ENCODE measurements at places on chromosomes 4 and X. TPM values are rescaled to one million over a fixed set of nuclear protein-coding genes. Genes with fewer than 3 reads are reported as not detected.

DNA sequence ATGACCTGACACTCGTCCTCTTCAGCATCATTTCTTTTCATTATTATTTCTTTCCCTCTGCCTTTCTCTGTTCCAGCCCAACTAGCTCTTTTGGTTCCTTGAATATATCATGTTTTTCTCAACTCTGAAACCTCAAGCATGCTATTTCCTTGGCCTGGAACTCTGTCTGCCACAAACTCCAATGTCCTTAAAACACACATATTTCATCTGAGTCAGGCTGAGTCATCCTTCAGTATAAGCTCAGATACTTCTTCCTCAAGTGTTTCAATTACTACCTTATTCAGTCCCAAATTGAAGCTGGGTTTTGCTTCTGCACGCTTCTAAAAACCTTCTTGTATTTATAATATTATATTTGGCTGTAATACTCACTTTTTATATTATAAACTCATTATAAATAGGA, 424.2 kb downstream of the PDGFC start:
- peak; percentile 61 for DNase-seq

DNA sequence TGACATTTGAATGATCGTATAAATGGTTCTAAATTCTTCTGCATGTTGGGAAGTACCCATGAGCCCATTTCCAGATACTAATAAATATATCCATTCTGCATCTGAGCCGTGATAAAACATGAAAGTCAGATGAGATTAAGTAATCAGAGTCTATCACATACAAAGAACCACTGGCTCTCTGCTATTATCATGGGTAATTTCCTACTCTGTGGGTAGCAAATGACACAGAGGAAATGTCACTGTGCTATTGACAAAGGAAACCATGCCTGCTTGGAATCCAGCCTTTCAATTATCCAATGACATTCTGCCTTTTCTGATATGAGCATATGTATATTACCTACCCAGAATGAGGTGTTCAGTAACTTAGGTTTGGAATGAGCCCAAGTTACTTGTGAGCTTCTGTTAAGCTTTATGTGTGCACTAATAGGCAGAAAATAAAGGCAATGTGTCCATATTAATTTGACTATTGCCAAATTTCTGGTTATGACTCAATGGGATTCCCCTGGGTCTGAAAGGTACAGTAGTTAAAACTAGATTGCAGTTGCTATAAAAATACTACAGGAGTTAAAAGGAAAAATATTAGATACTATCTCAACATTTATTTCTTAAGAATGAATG, 238.7 kb upstream of the KCNIP4 start:
- DNase-seq: no peak

Gene PPP2R2C
- total RNA-seq: not detected

Gene HELT
- not detected for total RNA-seq

Gene NUP54
- 56.6 TPM for total RNA-seq

- no peak for DNase-seq
Measured at GRCh38 chr4:183770906-183771305, 111.8 kb downstream of the TRAPPC11 start.

DNA sequence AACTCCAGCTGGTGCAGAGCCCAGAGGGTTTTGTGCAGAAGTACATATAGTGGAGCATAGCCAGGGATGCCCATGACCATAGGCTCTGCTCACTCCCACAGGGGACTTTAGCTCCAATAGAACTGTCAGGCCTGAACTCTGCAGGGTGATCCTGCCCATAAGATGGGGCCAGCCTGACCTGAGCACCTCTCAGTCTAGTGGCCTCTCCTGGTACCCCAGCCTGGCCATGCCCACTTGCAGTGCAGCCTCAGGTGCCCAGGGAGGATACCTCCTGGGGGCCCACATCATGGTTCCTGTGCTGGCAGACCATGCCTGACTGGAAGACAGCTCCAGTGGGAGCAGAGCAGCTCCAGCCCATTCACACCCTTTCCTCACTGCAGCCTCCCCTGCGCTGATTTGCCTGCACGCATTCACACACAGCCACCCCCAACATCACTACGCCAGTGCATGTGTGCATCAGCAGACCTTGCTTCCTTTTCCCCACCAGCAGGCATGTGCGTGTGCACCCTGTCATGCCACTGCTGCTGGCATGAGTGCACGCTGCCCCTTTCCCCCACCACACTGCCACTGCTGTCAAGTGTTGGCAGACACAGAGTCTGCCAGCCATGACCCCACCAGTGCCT, 53.0 kb upstream of the MMAA start:
- no peak for DNase-seq

GRCh38 chrX:101377547-101377946, 8.4 kb downstream of the BTK start:
- no peak for DNase-seq

GRCh38 chr4:176569301-176569700, 223.4 kb downstream of the VEGFC start:
- DNase-seq: no peak

DNA sequence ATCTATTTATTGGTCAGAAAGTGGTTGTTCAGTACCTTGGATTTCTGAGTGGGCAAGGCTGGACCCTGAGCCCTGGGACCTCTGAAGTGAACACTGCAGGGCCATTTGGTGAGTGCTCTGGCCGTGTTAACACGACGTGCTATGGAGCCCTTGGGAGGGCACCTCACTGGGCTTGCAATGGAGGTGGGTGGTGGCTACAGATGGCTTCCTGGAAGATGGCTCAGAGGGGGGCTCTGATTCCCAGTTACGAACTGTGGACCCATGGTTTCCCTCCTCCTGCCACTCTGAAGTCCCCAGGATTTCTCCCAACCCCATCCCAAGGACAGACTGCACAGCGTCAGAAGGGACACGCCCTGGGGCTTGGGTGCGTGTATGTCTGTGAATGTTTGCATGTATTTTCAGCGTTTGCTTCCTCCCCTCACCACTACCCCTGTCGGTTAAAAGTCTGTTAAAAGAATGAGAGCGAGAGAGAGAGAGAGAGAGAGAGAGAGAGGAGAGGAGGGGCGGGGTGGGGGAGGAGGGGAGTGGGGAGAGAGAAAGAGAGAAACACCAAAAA, 3.7 kb upstream of the RHOH start:
- DNase-seq: no peak

- no peak for DNase-seq
Measured at GRCh38 chr4:47942081-47942819, 27.9 kb upstream of the NFXL1 start.

Gene TXLNG
- 12.3 TPM for total RNA-seq

Gene LRIT3
- under 0.01 TPM for total RNA-seq

DNA sequence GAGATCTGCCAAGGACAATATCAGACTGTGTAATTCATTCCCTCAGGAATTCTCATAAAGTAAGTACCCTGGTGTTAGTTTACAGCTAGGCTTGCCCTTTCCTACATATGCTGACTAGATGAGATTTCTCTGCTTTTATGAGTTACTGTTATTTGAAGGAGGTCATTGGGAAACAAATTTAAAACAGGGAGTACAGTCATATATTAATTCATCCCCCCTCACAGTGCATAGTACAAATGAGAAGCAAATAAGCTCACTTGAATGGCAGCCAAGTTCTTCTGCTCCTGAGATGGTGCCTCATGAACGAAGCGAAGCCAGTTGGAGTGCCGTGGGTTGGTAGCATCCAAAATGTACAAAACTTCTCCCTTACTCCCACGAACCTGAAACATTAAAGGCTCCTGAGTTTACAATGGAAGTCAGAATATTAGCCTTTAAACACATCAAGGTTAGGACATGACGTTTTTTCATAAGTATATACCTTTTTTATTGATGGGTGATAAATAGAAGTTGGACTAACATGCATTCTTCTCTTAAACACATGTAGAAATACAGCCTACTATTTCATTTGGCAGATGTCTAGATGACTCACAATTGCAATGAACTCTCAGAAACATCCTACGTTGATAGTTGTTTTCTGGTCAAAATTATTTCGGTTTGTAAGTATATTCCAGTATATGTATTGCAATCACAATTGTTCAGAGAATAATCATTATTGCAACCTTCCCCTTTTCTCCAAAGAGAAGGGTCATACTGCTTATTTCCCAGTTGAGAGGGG, 69.2 kb downstream of the PRDM5 start:
- no peak for DNase-seq

GRCh38 chr4:147793569-147794313, 61.9 kb downstream of the ARHGAP10 start:
- DNase-seq: no peak

DNA sequence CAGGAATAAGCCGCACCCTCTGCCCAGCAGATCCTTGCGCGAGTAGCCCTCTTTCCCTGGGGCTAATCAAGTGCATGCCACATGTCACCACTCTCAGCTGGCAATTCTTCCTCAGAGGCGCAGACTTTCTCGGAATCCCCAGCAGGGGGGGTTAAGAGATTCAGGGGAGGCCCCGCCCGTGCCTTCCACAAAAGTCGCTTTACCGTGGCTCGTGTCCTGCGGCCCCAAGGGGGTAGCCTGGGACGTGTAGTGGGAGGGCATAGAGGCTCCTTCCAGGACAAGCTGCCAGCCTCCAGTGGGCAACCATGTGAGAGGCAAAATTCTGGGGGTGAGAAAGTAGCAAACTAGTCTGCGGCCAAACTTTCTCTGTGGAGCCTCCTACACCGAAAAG, 652 bp downstream of the SRPX start:
- no peak for DNase-seq

Gene ARHGAP24
- total RNA-seq: 9.9 TPM

GRCh38 chr4:86388252-86388651, 28.4 kb upstream of the MAPK10 start:
- no peak for DNase-seq

GRCh38 chrX:131795442-131796229, 227.5 kb upstream of the STK26 start:
- no peak for DNase-seq

Gene HEPH
- total RNA-seq: 0.65 TPM

Gene RNF150
- total RNA-seq: 0.69 TPM

DNA sequence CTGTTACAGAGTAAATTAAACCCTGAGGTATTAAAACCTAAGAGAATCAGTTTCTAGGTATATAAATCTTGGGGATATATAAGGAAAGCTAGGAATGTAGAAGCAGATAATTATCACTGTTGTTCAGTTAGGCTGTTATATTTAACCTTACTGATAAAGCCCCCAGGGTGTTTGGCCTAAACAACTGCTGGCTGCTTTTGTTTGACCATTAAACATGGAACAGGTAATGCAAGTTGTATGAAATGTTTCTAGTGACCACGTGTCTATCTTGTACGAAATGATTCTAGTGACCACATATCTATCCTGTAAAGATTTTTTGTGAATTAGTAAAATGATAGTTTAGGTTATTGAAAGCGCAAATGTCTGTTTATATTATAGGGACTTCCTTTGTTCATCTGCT, 52.6 kb downstream of the SGMS2 start:
- no peak for DNase-seq

DNA sequence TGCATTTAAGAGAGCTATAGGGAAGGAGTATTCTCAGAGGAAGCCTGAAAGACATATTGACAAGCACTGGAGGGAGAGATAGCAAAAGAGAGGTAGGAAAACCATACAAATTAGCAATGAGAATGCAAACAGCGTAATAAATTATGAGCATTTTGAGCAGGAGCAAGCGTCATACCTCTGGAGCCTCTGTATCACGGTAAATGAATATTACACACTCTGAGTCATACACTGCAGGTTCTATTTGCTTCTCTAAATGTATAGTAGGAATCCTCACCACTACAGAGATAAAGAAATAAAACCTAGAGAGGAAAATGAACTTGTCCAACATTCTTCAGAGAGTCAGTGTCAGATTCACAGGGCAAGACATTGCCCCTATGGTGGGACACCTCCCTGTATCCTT, 46.4 kb upstream of the GABRE start:
- no peak for DNase-seq

DNA sequence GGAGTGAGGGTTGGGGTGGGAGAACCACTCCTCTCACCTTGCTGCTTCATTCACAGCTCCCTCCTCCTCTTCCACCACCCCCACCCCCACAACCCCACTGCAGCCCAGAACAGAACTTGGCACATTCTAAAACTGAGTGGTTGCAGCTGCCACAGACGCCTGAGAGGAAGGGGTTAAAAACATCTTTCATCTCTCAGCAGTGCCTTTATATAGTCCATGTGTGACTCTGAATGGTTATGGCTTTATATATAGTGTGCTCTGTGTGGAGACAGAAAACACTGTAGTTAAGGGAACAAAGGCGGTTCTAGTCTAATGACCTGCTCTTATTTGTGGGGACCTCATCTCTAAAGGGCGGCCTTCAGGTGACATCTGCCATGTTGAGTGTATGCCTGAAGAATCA, 144.8 kb downstream of the BCOR start:
- no peak for DNase-seq

Gene F8A2
- total RNA-seq: not detected

Gene RPS6KA6
- 1.5 TPM for total RNA-seq

- no peak for DNase-seq
Measured at GRCh38 chr4:53015681-53016080, 153.6 kb downstream of the RASL11B start.
